ENCODE measurements at places on chromosomes 5 and 9. TPM values are rescaled to one million over a fixed set of nuclear protein-coding genes. Genes with fewer than 3 reads are reported as not detected.

DNA sequence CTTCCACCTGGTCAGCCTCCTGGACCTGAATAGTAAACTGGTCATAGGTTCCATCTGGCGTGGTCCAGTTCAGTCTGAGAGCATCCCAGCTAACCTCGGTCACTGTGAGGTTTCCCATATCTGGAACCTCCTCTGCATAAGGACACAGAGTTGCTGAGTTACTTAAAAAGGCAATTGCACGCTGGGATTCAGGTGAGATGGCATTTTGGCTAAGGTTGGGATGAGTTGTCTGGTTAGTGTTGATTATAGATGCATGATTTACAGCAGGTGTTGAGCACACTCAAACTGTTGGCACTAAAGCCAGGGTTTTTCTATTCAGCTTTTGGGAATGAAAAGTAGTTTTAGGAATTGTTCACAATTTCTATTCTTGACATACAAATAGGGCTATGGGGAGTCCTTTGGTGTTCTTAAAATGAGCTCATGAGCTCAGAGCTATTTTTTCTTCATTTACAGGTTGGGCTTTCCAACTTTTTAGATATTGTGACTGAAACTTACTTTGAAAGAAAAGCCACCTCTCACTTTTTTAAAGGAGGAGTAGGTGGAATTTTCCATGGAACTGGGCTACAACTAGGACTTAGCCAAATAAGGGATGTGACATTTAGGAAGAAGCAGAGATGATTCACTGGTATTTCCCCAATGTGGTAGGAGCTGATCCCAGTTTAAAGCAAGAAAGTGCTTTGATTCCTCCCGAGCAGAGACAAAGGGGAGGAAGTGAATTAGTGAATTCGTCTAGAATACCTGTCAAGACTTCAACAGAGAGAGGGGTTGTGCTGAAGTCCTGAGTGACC lies 54.7 kb downstream of the TNC start:
- no peak for DNase-seq

- no peak for DNase-seq
Observed at GRCh38 chr5:32831624-32832023, 120.5 kb downstream of the NPR3 start.

GRCh38 chr9:124035001-124035650 lies 23.6 kb downstream of the LHX2 start:
- DNase-seq: peak; percentile 66

- DNase-seq: no peak
Observed at GRCh38 chr5:65262649-65263059, 219.1 kb downstream of the ADAMTS6 start.

DNA sequence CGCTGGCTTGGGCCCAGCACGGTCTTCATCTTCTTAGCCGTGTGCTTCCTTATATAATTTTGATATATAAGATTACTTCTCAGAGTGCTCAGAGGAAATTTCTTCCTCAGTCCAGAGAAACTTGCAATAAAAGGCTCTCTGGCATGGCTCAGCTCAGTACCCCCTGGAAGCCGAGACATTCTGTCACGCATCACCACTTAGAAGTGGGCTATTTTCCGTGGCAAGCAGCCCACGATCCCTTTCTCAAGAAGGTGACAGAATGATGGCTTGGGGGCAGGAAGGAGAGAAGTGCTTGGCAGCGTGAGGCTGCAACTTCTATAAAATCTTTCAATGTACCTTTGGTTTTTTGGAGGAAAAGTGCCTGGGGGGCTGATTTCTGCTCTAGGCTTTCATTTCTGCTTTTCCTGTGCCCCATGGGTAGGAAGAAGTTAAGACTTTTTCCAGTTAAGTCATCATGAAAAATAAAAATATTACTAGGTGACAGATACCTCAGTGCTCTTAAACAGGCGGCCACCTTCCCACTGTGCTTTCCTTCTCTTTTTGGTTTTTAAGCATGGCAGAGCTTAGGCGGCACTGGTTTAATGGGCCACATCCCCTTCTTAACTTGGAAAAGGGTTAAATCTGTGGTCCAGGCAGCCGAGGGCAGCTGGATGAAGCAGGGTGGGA lies 104.6 kb downstream of the MVB12B start:
- DNase-seq: no peak

DNA sequence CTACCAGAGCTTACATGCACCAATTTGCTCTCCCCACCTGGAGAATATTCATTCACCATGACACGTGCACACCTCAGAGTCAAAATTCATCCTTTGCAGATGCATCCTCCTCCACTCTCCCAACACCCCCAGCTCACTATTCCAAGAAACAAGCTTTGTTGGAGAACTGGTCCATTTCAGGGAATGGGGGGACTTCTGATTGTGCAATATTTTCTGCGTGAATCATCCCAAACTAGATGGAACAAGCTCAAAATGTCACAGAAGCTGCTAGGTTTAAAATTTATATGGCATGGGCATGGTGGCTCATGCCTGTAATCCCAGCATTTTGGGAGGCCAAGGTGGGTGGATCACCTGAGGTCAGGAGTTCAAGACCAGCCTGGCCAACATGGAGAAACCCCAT lies 3.6 kb downstream of the GLDC start:
- no peak for DNase-seq

DNA sequence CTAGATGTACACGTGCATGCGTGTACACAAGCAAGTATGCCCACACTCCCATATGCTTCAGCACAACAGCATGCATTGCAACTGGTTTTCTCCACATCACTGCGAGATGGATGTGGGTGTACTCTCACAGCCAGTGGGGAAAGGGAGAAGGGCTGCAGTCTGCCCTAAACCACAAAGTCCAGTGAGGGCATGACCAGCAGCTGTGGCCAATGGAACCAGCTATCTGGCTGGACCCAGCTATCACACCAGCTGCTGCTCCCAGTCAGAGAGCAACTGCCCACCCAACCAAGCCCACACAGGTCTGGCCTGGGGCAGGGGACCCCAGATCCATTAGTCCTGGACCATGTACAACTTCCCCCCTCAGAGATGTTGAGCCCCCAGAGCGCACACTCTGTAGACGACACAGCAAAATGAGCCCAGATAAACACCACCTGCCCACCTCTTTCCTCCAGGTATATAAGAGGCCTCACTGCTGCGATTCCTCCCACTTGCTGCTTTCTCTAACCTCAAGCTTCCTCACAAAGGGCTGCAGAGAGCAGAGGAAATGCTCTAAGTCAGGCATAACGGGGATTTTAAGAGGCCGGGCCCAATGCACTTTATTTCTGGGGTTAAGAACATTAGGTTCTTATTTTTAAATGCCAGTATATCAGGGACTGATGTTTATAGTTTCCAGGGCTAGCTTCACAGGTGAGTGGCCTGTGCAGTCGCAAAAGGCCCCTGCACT lies 39.0 kb downstream of the SHB start:
- no peak for DNase-seq

DNA sequence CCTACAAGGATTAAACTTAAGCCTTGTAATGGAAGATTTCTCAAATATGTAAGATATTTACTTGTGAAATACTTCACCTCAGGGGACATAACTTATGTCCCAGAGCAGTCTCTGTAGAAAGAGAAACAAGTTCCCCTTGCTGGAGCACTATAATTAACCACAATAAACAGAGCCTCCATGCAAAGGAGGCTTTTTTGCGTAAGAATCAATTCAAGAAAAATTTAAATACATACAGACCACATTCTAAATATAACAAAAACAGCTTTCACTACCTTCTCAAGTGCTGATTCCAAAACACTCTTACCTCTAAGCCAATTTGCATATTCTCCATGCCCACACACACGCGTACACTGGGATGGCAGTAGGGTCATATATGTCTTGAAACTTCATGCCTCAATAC lies 30.7 kb upstream of the CCNB1 start:
- no peak for DNase-seq

- no peak for DNase-seq
Observed at GRCh38 chr5:23740029-23740428, 232.6 kb downstream of the PRDM9 start.

- DNase-seq: no peak
Observed at GRCh38 chr5:10715605-10716290, 45.3 kb downstream of the DAP start.

DNA sequence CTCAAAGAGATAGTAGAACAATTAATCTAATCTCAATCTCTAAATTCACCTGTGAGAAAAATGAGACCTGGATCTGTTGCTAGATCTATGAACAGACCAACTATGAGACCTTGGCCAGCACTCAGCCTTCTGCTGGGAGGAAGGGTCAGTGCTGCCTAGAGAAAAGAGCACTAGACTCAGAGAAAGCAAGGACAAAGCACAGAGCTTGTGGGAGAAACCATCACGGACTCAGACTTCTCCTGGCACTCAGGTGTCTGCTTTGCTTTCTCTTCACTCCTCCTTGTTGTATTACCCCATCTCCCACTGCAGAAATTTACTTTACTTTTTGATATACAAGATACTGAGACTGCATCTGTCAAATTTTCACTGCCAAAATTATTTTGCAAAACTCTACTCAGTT lies 890.0 kb upstream of the NUDT12 start:
- no peak for DNase-seq

LCN1 gene
- 2.4 TPM for total RNA-seq

SPINK4 gene
- not detected for total RNA-seq

FYB1 gene
- 10.1 TPM for total RNA-seq
